ENCODE measurements at places on chromosomes 4 and X. TPM values are rescaled to one million over a fixed set of nuclear protein-coding genes. Genes with fewer than 3 reads are reported as not detected.

GATA1 gene
- not detected for total RNA-seq

PHEX gene
- total RNA-seq, result 0.05 TPM

- H3K4me1 ChIP-seq, result no peaks in the 10 kb centered on the region
- H3K4me3 ChIP-seq, result no peak overlapping the region
- no peaks in the 10 kb centered on the region for H3K27me3 ChIP-seq
Observed at GRCh38 chrX:68185161-68185560, 248.1 kb downstream of the OPHN1 start.

- no peak overlapping the region for H3K27ac ChIP-seq
- H3K4me1 ChIP-seq, result peaks cover 3% of the 10 kb centered on the region
- H3K36me3 ChIP-seq, result no peaks in the 10 kb centered on the region
- no peak for DNase-seq
Observed at GRCh38 chr4:88219099-88219498, 60.7 kb upstream of the ABCG2 start.

- H3K27me3 ChIP-seq, result no peaks in the 10 kb centered on the region
- H3K4me1 ChIP-seq, result peaks cover 2% of the 10 kb centered on the region
- H3K4me3 ChIP-seq, result no peak overlapping the region
Observed at GRCh38 chr4:89275587-89275986, 32.0 kb downstream of the GPRIN3 start.
